Dorsolateral prefrontal cortex (tissue), 122 donors: ENCODE measurements at places on chromosomes 12 and 14.
A peak's percentile ranks its signal among the peaks of the same experiment; 100 is the strongest.

DNA sequence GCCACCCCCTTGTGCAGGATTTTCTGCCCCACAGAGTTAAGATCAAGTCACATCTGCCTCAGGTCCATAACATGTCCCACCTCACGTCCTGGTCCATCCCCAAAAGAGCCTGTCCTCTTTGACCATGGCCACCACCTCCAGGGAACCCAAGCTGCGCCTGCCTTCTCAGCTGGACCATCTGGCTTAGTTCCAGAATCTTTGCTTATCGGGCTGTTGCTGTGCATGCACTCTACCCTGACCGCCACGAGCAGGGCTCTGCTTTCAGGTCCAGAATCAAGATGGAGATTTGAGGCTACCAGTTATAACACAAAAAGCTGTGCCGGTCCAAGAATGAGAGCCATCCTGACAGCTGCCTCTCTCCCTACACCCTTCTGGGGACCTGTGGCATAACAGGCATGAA, 326.7 kb downstream of the DPF3 start:
- DNase-seq: no peak

DNA sequence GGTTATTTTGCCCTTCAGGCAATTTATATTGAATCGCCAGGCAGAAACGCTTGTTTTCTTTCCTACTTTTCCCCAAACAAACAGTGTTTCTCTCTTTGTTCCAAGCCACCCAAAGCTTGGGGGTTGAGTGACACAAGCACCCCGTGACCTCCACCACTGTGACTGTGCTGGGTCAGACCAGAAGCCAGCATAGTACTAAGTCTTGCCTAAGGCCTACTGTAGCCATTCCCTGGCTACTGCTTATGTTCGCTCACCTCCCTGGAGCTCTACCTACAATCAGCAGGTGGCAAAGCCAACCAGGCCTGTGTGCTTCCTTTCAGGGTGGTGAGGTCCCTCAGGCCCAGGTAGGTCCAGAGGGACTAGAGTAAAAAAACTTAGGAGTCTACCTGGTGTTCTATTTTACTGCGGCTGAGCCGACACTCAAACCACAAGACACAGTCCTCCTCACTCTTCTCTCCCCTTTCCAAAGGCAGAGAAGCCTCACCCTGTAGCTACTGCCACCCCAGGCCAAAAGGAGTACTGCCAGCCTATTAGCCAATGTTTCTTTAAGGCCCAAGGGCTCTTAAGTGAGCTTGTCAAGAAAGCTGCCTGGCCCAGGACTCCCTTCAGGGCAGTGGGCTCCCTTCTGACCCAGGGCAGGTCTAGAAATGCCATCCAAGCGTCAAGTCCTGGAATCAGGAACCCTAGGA, 411.8 kb upstream of the MIS18BP1 start:
- no peak for DNase-seq

- DNase-seq: no peak
These were observed 47.8 kb upstream of the KIF21A start for GRCh38 chr12:39490500-39491282.

GRCh38 chr12:96241846-96242256, 47.7 kb downstream of the ELK3 start:
- no peak for DNase-seq

- DNase-seq: no peak
These were observed 117.6 kb downstream of the TTC6 start for GRCh38 chr14:37712976-37713431.

- no peak for DNase-seq
These were observed 228.6 kb downstream of the ZFP36L1 start for GRCh38 chr14:68564191-68564825.

DNA sequence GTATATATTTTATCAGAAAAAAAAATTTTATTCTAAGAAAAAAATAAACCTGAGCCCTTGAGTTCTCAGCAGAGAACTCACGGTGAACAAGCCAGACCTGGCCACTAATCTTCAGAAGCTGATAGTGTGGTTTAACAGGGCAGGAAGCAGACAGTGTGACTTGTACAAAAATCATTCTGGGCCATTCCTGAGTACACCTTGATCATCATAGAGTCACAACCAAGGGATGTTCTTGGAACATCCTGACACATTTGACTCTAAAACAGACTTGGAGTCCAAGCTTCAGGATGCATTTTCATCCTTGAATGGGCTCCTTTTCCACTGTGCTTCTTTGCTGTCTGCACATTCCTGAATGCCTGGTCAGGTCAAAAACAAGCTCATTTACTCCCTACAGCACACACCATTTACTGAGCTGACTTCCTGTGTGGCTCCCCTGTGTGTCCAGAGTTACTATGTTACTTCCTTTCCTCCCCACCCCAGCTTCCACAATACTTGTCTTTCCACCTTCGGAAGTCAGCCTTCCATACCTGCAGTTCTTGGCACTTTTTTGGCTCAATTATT, 112.0 kb downstream of the ANO6 start:
- no peak for DNase-seq

GRCh38 chr14:94009767-94010166, 12.7 kb downstream of the CCDC197 start:
- DNase-seq: no peak

DNA sequence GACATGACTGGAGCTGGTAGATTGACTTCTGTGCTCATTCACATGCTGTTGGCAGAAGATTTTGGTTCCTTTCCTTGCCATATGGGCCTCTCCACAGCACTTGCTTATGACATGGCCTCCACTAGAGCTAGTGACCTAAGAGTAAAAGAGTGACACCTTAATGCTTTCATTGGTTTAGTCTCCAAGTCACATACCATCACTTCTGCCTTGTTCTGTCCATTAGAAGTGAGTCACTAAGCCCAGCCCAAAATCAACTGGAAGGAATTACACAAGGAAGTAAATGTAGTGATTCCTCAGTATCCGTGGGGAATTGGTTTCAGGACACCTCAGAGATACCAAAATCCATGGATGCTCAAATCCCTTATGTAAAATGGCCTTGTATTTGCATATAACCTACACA, 81.3 kb downstream of the PPHLN1 start:
- no peak for DNase-seq

- DNase-seq: no peak
These were observed 1093.7 kb downstream of the SLC6A15 start for GRCh38 chr12:83818881-83819280.

GRCh38 chr14:103634156-103634555, 5.1 kb downstream of the KLC1 start:
- DNase-seq: no peak

GRCh38 chr14:76884394-76884793, 58.2 kb downstream of the LRRC74A start:
- no peak for DNase-seq

DNA sequence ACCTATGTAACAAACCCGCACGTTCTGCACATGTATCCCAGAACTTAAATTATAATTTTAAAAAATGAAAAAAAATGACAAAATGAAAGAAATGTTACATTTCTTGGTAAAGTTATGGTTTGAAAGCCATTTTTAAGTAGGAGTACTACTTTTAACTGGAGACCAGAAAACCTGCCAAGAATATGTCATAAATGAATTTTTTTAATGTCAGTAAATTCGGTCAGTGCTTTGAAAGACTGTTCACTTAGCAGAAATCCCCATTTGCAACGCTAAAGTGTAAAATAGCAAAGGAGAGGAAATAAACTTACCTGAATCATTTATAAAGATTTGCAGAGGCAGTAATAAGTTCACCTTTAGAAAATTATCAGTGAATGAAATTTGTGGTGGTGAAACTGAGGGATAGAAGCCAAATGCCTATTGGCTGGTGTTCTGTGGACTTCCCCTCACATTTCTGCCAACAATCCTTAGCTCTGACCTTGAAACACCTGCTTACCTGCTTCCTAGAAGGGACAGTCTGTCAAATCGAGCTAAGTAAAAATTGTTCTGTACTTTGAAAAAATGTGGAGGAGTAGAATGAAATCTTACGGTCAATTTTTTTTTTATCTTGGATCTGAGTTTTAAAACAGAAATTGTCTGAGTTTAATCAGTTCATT, 714.2 kb downstream of the SLC6A15 start:
- DNase-seq: no peak

GRCh38 chr12:75831402-75831801, 200.2 kb downstream of the PHLDA1 start:
- no peak for DNase-seq

- DNase-seq: no peak
These were observed 8.0 kb downstream of the GSG1 start for GRCh38 chr12:13095266-13095995.

DNA sequence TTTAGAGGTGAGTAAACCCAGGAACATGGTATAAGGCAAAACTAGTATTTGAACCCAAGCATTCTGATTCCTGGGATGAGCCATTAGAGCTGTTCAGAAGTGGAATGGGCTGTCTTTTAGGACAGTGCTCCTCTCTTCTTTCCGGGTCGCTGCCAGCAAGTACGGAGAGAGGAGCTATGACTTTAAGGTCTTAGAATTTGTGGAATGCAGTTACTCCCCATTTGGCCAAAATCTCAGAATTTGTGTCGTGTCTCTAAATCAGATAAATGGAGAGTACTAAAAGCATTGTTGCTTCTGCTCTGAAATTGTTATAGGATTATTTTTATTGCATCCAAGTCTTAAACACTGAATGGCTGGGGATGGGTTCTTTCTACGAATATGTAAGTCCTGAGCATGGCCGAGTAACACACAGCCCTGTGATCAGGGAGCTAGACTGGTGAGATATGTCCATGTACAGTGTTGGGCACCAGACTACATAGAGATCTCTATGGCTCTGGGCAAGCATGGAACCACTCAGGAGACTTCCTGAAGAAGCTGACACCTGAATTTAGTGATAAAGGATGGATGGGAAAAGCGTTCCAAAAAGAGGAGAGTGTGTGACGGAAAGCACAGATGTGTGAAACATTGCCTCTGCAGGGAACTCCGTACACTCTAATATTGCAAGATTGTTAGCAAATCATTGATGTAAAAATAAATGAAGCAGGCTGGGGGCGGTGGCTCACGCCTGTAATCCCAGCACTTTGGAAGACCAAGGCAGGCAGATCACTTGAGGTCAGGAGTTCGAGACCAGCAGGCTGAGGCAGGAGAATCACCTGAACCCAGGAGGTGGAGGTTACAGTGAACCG, 184.7 kb downstream of the SRGAP1 start:
- DNase-seq: no peak

DNA sequence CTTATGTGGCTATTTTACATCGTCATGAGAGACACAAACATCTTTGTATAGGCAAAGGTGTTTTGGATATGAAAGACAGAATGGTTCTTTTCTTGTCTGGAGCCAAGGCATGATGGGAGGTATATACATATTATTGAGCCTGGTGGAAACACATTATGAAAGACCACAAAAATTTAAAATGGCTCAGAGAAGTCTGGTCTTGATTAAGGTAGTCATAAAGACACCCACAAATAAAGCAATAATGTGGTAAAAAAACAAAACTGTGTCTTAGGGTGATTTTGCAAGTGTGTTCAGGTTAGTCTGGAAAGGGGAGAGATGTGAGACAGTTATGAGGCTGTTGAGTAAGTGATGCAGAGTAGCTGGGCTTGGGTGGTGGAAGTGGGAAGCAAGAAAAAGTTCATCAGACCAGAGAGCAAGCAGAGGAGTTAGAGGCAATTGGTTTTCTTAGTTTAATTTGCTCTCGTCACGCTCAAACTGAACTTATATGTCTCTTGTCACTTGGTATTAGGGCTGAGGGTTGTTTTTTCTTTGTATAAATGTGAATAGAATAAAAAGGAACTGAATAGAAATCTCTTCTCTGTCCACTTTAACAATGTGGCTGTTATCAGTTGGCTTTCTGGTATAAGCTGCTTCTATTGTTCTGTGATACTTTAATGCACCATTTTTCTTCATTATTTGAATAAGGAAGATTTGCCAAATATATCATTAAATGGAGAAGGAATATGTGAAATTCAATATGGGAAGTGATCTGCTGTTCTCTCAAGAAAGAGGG, 115.0 kb downstream of the AKAP6 start:
- no peak for DNase-seq

GRCh38 chr12:57224973-57225679, 4.4 kb upstream of the SHMT2 start:
- DNase-seq: no peak

- DNase-seq: peak; percentile 78
These were observed 423.8 kb downstream of the NRXN3 start for GRCh38 chr14:78593949-78594348.

DNA sequence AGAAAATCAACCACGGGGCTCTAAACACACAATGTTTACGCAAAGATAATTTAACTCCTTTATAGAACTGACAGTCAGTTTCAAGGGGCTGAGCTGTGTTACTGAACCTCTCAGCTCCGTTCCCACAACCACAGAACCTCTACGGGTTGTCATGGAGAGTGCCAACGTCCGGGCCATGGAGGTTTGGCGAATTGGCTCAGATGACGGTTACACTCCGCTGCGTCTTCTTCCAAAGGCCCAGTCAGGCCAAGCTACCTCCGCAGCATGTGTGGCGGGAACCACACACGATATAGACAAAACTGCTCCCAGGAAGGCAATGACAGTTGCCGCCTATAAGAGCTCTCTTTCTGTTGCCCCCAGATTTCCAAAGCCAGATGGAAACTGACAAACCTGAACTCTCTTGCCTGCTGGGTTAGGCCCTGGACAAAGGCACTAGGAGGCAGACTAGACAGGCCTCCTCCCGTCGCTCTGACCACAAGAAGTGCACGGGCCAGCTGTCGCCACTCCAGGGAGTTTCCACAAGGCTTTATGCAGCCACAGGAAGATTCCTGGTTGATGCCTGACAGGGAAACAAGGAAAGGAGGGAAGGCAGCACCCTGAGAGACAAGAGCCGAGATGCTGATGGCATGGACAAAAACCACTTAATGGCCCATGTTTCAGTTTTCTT, 30.3 kb downstream of the CCDC88C start:
- no peak for DNase-seq

DNA sequence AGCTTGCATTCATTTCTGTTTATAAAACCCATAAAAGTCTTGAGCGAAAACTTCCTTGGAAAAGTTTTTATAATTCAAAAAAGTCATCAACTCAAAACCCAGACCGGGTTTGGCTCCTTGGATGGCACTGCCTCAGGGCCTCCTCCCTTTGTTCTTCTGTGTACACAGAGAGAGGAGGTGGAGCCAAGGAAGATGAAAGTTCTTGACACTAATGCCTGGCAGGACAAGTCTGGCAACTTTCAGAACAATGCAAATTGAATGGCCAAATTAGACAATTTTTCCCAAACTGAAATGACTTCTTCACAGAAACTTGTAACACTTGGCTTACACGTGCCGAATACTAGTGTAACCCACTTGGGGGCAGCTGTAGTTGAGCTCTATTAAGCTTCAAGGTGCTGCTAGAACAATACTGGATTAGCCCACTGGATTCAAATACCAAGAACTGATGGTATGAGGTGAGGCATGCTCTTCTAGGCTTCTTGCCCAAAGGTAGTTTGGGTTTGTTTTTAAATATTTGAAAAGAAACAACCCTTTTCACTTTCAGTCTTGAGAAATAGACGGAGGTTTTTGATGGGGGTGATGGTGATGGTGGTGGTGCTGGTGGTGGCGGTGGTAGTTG, 86.6 kb upstream of the FRMD6 start:
- no peak for DNase-seq

- no peak for DNase-seq
These were observed 87.2 kb upstream of the CDKN3 start for GRCh38 chr14:54309615-54310014.

- no peak for DNase-seq
These were observed 34.7 kb upstream of the SOCS2 start for GRCh38 chr12:93537769-93538168.
